ENCODE measurements at places on chromosomes 13 and 19. TPM values are rescaled to one million over a fixed set of nuclear protein-coding genes. Genes with fewer than 3 reads are reported as not detected.

RAD23A gene
- total RNA-seq: 120 TPM

CLEC17A gene
- total RNA-seq: not detected

DCT gene
- total RNA-seq: 0.20 TPM

ZNF793 gene
- 4.1 TPM for total RNA-seq

TEX29 gene
- 0.52 TPM for total RNA-seq

ARHGEF18 gene
- total RNA-seq: 88.2 TPM

KLK10 gene
- total RNA-seq: not detected

KLK14 gene
- total RNA-seq: 0.67 TPM

VRK3 gene
- 75.4 TPM for total RNA-seq

ISYNA1 gene
- total RNA-seq: 12.1 TPM

ZNF610 gene
- 2.8 TPM for total RNA-seq

N4BP2L2 gene
- 136 TPM for total RNA-seq

DNA sequence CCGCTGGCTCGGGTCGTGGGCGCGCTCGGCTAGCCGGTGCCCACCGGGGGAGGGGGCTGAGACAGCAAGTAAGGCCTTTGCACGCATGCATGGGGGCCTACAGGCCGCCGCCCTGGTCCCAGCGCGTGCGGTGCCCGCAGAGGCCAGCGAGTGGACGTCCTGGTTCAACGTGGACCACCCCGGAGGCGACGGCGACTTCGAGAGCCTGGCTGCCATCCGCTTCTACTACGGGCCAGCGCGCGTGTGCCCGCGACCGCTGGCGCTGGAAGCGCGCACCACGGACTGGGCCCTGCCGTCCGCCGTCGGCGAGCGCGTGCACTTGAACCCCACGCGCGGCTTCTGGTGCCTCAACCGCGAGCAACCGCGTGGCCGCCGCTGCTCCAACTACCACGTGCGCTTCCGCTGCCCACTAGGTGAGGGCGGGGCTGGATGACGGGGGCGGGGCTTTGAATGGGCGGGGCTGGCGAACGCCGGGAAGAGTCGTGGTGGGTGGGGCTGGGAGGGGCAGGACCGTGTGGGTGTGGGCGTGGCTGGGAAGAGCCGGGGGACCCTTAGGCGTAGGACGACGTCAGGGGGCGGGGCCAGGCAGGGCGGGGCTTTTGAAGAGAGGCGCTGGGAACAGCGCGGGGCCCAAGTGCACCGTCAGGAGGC, 2.1 kb downstream of the CILP2 start:
- peaks cover 1% of the 10 kb centered on the region for H3K36me3 ChIP-seq
- peaks cover 31% of the 10 kb centered on the region for H3K4me1 ChIP-seq
- H3K27me3 ChIP-seq: peaks cover 24% of the 10 kb centered on the region
- H3K4me3 ChIP-seq: peak overlapping the region; percentile 32
- peak; percentile 58 for DNase-seq
- H3K27ac ChIP-seq: no peak overlapping the region

DNA sequence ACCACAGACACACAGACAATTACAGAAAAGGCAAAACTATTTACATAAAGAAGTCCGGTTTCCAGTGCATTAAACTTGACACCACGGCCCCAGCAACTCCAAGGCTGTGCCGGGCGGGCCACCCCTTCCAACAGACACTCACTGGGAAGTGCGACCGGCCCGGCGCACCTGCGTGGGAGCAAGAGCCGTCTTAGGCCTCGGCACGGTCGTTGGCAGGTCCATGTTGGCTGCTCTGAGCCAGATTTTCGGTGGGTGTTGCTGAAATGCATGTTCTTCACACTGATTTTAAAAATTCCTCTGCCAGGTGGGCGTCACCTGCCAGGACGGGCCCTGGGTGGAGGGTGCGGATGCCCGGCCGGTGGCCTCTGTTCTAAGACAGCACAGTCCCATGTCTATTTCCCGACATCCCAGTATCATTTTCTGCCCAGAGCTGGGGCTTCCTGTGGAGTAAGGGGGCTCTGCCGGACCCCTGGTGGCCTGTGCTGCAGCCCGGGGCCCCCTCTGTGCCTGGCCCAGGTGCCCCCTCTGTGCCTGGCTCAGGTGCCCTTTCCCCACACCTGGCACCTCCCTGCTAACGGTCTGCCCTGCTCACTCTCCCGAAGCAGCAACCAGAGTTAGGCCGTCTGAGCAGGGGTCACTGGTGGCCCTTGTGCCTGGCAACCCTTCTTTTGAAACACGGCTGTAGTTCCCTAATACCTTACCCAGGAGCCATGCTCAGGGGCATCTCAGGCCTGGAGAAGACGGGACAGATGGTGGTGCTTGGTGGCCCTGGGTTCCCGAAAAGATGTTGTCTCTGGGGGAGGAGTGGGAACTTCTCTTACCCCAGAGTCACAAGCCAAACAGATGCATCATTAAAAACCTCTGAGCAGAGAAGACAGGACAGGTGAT, 9.2 kb downstream of the TMEM255B start:
- no peak for DNase-seq
- peaks cover 5% of the 10 kb centered on the region for H3K4me1 ChIP-seq
- H3K27ac ChIP-seq: no peak overlapping the region
- no peaks in the 10 kb centered on the region for H3K36me3 ChIP-seq

- H3K36me3 ChIP-seq: peaks cover 10% of the 10 kb centered on the region
- peak; percentile 27 for DNase-seq
- H3K27ac ChIP-seq: peak overlapping the region; percentile 92
Observed at GRCh38 chr13:40668335-40668734, 1.9 kb upstream of the FOXO1 start.

DNA sequence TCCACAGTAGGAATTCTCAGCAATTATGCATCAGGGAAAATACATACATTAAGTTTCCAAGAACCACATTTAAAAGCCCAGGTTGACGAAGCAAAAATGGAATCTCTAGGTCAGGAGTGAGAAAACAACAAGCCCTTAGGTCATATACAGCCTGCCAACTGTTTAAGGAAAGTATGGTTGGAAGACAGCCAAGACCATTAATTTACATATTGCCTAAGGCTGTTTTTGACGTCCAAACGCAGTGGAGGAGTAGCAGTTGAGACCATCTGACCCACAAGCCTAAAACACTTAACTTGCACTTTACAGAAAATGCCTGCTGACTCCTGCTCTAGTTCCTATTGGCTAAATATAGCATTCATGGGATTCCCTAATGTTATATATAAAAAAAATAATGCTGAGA, 299.0 kb downstream of the ITGBL1 start:
- no peak overlapping the region for H3K4me3 ChIP-seq
- DNase-seq: no peak
- no peaks in the 10 kb centered on the region for H3K27me3 ChIP-seq
- H3K27ac ChIP-seq: no peak overlapping the region
- no peaks in the 10 kb centered on the region for H3K4me1 ChIP-seq

- H3K27ac ChIP-seq: no peak overlapping the region
- H3K36me3 ChIP-seq: no peaks in the 10 kb centered on the region
- no peaks in the 10 kb centered on the region for H3K4me1 ChIP-seq
- H3K27me3 ChIP-seq: no peaks in the 10 kb centered on the region
- no peak overlapping the region for H3K4me3 ChIP-seq
Observed at GRCh38 chr13:108733022-108733560, 103.7 kb downstream of the MYO16 start.

DNA sequence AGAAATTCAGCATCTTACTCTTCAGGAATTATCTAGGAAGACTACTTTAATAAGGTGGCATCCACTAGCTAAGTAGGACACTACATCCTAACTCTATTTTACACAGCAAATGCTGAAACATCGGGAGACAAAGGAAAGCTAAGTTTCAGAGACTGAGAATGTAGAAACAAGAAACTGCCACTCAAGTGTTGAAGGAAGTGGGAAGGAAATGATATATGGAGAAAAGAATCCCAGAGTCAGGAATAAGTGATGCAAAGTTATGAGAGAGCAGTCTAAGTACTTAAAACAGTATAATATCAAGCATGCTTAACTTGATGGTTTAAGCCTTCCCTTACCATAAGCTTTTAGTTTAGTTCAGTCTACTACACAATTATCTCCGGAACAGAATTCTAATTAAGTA, 52.4 kb downstream of the RBM26 start:
- DNase-seq: no peak
- no peaks in the 10 kb centered on the region for H3K27me3 ChIP-seq
- peaks cover 1% of the 10 kb centered on the region for H3K4me1 ChIP-seq
- H3K27ac ChIP-seq: no peak overlapping the region

GRCh38 chr19:55619286-55619685, 5.1 kb downstream of the ZNF784 start:
- no peak overlapping the region for H3K27ac ChIP-seq
- no peak overlapping the region for H3K4me3 ChIP-seq
- no peak for DNase-seq

GRCh38 chr19:4473763-4474513, 1.8 kb downstream of the HDGFL2 start:
- DNase-seq: no peak
- H3K36me3 ChIP-seq: peaks cover 12% of the 10 kb centered on the region
- H3K4me1 ChIP-seq: peaks cover 23% of the 10 kb centered on the region
- peak overlapping the region; percentile 75 for H3K4me3 ChIP-seq
- no peaks in the 10 kb centered on the region for H3K27me3 ChIP-seq

DNA sequence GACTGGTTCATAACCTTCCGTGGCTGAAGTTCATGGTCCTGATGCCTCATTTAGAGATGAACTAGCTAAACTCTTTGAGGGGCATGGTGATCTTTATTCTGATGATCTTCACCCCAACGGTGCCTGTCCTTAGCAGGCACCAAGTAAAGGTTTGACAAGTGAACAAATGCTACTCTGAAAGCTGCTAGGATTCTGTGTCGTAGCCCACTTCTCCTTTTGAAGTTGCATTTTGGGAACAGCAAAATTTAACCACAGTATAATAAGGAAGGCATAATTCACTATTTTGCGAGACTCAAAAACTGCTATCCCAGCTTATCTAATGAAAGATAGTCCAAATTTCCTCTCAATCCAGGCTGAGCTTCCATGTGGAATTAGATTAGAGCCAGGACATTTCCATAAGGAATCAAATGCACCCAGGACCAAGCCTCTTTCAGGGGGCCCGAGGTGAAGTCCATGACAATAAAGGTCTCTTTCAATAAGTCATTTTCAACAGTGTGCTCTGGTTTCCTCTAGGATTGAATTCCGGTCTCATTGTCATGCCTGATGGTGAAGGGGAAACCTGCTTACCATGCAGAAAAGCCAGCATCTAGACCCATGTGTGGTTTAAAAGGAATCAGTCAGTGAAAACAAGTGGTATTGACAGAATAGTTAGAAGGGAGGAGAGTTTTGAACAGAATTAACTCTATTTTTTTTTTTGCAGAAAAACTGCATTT, 23.1 kb downstream of the SIAH3 start:
- H3K27ac ChIP-seq: no peak overlapping the region
- H3K4me3 ChIP-seq: no peak overlapping the region

- H3K27me3 ChIP-seq: peaks cover 29% of the 10 kb centered on the region
- H3K36me3 ChIP-seq: no peaks in the 10 kb centered on the region
- DNase-seq: no peak
- no peak overlapping the region for H3K4me3 ChIP-seq
- no peaks in the 10 kb centered on the region for H3K4me1 ChIP-seq
- H3K27ac ChIP-seq: no peak overlapping the region
Observed at GRCh38 chr19:54343868-54344267, 4.9 kb upstream of the LILRA4 start.

DNA sequence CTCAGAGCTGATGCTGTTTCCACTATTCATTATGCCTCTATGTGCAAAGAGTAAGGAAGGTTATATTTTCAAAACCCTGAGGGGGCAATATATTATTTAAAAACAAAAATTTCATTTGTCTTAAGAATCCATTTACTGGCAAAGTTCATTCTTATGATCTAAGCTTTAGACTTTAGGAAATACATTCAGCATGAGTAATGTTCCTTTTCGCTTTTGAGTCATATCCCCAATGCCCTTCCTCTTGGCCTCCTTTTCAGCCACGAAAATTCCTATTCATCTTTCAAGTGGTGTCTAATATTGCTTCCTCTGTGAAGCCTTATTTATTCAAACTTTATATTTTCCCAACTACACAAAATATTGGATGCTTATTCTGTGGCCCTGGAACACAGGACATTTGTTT, 1317.0 kb downstream of the PCDH9 start:
- no peak overlapping the region for H3K27ac ChIP-seq
- H3K4me1 ChIP-seq: no peaks in the 10 kb centered on the region

- peaks cover 7% of the 10 kb centered on the region for H3K27me3 ChIP-seq
- H3K27ac ChIP-seq: no peak overlapping the region
- H3K4me1 ChIP-seq: peaks cover 4% of the 10 kb centered on the region
- no peak overlapping the region for H3K4me3 ChIP-seq
- H3K36me3 ChIP-seq: no peaks in the 10 kb centered on the region
Observed at GRCh38 chr13:46961719-46962118, 64.9 kb upstream of the HTR2A start.

DNA sequence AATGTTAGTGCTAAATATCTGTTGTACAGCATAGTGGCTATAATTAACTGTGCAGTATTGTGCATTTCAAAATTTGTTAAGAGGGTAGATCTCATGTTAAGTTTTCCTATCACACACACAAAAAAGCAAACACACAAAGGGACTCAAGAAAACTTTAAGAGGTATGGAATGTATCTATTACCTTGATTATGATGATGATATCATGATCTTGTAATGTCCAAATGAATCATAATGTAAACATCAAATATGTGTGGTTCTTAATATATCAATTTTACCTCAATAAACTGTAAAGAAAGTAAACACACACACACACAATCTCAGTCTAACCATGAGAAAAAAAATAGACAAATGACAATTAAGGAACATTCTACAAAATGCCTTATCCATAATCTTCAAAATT, 934.6 kb downstream of the SLITRK1 start:
- H3K4me3 ChIP-seq: no peak overlapping the region
- no peaks in the 10 kb centered on the region for H3K36me3 ChIP-seq
- DNase-seq: no peak
- no peaks in the 10 kb centered on the region for H3K27me3 ChIP-seq
- no peaks in the 10 kb centered on the region for H3K4me1 ChIP-seq

GRCh38 chr19:17517898-17518297, 6.4 kb downstream of the PGLS start:
- H3K27me3 ChIP-seq: no peaks in the 10 kb centered on the region
- peaks cover 19% of the 10 kb centered on the region for H3K4me1 ChIP-seq
- DNase-seq: no peak
- H3K36me3 ChIP-seq: peaks cover 44% of the 10 kb centered on the region
- no peak overlapping the region for H3K27ac ChIP-seq
- H3K4me3 ChIP-seq: no peak overlapping the region

GRCh38 chr19:32168111-32168510, 177.3 kb upstream of the ZNF507 start:
- no peak for DNase-seq
- H3K27ac ChIP-seq: no peak overlapping the region
- H3K27me3 ChIP-seq: no peaks in the 10 kb centered on the region
- no peaks in the 10 kb centered on the region for H3K4me1 ChIP-seq
- H3K4me3 ChIP-seq: no peak overlapping the region
- H3K36me3 ChIP-seq: no peaks in the 10 kb centered on the region

- H3K27me3 ChIP-seq: peaks cover 19% of the 10 kb centered on the region
- no peaks in the 10 kb centered on the region for H3K4me1 ChIP-seq
- H3K27ac ChIP-seq: no peak overlapping the region
- H3K4me3 ChIP-seq: no peak overlapping the region
- no peak for DNase-seq
Observed at GRCh38 chr19:51664131-51664530, 17.5 kb upstream of the SIGLEC14 start.

Measured in activated CD4-positive, alpha-beta T cell treated with anti-CD3 and anti-CD28 coated beads, Interleukin-2, amount 10 ng/mL, durations not matched to agents 7 days and 5 days (primary cell).